ENCODE measurements at places on chromosomes 5 and 9.

- DNase-seq: no peak
These were observed 403.0 kb downstream of the HINT1 start for GRCh38 chr5:130762031-130762430.

DNA sequence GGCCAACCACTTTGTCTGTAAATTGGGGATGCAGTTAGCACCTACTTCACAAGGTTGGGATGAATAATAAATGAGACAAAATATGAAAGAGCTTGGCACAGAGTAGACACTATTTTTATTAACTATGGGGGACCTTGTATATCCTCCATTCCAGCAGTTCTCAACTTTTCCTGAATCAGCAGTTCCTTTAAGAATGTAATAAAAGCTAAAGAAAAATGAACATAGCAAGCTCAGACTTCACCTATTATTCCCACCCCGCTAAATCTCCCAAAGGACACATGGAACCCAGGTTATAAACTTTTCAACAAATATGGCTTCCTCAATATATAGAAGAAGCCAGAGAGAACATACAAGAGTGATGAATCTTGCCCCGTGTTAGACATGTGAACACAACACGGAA is 32.0 kb upstream of the TTC1 start:
- no peak for DNase-seq

DNA sequence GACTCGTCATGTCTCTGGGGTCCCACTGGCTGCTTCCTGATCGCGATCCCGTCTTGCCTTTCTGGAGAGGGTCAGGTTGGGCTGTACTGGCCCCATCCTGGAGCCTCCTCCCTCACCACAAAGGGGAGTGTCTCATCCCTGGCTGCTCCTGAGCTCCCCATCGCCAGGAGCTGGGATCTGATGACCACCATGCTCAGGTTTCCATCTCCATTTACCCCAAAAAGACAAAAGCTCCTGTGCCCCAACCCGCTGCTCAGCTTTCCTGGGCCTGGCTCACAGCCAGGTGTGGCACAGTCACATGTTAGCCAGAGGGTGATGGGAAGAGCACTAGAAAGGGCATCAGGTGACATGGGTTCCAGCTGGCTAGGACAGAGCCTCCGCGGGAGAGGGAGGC is 47.3 kb upstream of the CDKN2AIPNL start:
- no peak for DNase-seq

DNA sequence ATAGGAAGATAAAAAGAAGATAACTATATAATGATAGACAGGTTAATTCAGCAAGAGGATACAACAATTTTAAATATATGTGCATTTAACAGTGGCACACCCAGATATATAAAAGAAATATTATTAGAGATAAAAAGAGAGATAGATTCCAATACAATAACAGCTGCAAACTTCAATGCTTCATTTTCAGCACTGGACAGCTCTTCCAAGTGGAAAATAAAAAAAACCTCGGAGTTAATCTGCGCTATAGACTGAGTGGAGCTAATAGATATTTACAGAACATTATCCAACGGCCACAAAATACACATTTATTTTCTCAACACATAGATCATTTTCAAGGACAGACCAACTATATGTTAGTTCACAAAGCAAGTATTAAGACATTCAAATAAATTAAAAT is 1229.5 kb upstream of the CDH6 start:
- no peak for DNase-seq

DNA sequence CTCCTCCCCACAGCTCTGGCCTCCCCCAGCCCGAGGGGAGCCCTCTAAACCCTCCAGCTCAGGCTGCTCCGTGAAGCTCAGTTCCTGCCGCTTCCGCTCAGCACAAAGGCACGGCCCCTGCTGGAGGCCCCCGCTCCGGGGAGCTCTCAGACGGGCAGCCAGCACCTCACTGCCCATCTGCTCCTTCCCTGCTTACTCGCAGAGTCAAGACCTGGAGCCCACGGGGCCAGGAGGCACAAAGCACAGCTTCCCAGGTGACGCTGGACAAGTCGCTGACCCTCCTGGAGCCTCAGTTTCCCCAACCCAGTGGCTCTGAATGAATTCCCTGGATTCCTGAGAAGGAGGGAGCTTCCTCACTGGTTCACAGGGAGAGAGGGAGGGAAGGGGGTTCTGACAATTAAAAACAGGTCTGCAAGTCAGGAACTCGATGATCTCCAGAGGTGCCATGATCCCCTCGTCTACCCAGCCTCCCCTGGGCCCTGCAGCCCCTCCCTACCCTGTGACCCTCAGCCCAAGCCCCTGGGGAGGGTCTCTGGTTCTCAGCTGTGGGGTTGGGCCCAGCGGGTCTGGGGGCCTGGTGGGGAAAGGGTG is 36.2 kb downstream of the VAV2 start:
- DNase-seq: no peak

DNA sequence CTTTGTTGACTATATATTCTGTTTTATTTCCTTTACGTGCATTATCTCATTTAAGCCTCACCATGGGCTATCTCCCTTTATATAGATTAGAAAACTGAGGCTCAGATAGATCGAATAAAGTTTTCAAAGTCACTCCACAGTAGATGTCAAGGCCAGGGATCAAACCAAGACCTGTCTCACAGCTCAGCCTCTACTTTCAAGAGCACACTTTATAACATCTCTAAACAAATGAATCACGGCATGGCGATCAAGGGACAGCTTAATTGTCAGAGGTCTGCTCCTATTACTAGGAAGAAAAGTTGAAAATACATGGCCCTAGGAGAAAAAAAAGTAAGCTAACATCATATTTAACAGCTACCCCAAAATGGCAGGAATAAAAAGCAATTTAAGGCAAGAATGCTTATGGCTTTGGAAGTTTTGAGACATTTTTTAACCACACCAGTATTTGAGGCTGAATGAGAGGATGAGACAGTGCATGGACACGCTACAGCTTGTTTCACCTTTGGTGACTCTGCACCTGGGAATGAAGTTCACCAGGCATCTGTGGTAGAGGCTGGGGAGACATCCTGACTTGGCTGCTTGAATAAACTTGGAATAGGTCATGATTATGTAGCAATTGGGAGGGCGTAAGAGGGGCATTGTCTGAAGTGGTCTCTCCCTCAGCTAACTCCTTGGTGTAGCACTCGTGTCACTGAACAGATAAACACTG is 486.8 kb upstream of the WWC1 start:
- DNase-seq: no peak

- DNase-seq: no peak
These were observed 2.7 kb upstream of the CLPTM1L start for GRCh38 chr5:1347571-1347970.

DNA sequence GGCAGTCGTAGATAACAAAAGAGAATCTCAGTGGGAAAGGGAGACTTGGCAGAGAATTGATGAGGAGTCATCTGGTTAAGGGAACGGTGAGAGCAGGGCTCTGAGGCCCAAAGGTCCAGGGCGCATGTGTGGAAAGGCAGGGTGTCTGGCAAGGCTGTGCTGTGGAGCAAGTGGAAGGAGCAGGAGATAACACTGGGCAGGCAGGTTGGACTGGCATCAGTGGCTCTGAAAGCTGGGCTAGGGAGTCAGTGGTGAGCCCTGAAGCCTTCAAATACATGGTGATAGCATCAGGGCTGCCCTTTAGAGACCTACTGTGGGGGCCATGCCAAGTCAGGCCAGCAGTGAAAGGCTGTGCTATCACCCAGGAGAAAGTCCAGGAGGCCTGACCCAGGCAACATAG is 131.3 kb downstream of the GABBR2 start:
- DNase-seq: no peak

DNA sequence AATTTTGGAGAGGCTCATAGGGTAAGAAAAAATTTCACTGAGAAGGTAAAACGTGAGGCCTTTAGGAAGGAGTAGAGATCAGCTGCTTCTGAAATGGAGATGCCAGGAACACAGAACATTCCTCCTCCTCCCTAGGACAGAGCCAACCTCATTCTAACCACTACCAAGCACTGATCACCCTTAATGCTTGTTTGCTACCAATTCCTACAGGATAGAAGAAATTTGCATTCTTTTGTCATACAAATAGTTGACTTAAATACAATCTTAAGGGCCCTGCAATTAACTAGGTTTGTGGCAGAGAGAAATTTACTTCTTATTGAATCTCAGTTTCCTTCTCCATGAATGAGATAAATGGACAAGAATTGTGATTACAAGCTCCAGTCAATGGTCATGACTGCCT is 780.2 kb upstream of the WWC1 start:
- no peak for DNase-seq

GRCh38 chr9:129611307-129611800 is 9.5 kb downstream of the C9orf50 start:
- DNase-seq: no peak

DNA sequence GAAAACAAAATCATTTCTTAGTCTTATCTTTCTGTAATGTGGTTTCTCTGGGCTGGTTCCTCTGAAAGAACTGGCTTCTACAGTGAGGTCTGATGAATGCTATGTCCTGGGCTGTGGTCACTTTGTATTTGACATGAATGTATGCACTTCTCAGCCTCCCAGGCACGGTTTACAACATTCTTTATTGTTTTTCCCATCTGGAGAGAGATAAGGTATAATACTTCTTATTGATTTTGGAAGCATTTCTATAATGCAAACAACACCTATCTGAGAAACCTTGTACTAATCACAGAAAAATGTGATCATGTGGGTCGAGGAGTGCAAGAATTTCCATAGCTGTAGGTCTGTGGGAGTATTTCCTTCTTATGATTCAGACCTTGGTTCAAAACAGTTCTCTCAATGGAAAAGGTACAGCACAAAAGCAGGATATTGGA is 46.9 kb downstream of the ACTBL2 start:
- no peak for DNase-seq

GRCh38 chr5:104199771-104200170 is 637.2 kb upstream of the NUDT12 start:
- DNase-seq: no peak

- no peak for DNase-seq
These were observed 14.7 kb upstream of the LARP1 start for GRCh38 chr5:154740483-154740882.

DNA sequence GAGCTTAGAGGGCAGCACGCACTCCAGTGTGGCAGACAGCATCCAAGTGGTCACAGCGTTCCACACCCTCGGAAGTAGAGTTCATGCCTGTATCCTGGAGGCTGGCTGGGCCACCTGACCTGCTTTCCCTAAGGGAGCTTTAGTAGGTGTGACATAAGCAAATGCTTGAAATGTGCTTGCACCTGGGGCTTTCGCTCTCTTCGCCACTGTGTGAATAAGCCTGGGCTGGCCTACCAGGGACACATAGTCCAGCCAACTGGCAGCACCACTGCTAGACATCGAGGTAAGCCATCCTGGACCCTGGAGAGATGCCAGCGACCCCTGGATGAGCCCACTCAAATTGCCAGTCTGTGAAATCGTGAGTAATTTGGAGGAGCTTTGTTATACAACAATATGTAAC is 24.9 kb upstream of the IRX4 start:
- DNase-seq: no peak

DNA sequence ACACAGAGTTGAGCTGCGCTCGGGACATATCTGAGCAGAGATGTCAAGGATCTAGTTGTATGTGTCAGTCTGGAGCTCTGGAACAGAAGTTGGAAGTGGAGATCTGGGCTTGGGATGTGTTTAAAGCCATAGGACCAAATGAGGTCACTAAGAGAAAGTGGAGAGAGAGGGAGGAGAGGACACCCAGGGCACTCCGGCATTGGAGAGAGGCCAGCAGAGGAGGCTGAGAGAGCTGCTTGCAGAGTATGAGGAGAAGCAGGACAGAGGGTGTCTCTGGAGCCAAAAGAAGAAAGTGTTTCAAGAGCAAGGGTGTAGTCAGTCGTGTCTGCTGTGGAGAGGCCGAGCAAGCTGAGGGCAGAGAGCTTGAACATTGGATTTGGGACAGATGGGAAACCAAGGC is 34.7 kb downstream of the ARHGEF37 start:
- no peak for DNase-seq

- DNase-seq: no peak
These were observed 336.6 kb upstream of the DAB2 start for GRCh38 chr5:39761199-39761950.

DNA sequence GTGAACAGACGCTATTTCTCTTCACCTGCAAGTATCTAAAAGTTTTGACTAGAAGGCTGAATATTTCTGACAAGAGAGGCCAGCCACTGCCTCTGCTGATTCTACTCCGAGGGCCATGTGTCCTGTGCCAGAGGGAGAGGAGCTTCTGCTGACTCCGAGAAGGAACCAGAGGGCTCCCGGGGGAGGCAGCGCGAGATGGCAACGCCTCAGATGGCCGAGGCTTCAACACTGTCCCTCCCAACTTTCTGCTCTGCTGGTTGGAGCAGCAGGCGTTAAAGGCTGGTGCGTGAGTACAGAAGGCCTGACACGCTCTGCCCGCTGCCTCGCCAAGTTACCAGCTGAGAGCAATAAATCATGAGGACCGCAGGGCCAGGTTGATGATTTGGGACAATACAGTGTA is 178.8 kb downstream of the GAPVD1 start:
- no peak for DNase-seq

DNA sequence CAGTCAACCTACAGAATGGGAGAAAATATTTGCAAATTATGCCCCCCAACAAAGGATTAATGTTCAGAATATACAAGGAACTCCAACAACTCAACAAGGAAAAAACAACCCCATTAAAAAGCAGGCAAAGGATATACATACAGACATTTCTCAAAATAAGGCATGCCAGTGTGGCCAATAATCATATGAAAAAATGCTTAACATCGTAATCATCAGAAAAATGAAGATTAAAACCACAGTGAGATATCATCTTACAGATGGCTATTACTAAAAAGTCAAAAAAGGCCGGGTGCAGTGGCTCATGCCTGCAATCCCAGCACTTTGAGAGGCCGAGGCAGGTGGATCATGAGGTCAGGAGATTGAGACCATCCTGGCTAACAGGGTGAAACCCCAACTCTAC is 103.2 kb downstream of the KLHL3 start:
- no peak for DNase-seq

GRCh38 chr5:81837667-81838306 is 86.9 kb upstream of the SSBP2 start:
- DNase-seq: no peak

DNA sequence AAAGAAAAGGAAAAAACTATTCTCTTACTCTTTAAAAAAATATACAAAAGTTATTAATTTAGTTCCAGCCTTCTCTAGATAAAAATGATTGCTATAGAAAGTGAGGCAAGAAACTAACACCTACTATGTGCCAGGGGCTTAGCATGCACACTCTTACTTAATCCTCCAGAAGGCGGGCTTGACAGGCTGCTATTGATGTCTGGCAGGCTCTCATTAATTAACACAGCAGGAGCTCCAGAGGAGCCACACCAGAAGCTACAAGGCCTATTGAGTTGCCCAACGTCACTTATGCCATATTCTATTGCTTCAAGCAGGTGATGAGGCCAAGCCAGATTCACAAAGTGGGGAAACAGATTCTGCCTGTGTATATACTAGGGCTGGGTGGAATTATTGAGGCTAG is 54.6 kb upstream of the CLINT1 start:
- no peak for DNase-seq

DNA sequence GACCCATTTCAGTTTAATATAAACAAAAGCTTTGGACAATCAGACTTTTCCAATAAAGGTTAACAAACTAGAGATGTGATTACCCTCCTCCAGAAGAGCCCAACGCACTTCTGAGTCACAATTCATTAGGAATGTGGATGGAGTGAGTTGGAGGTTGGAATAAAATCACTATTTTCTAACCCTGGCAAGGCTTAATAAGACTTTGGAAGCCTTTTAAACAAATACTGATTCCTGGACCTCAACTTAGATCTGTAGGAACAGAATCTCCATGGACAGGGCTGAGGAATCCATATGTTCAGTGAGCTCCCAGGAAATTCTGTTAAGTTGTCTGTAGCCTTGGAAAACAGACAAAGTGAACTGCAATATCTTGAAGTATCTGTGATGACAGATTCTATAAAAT is 233.5 kb upstream of the ELL2 start:
- no peak for DNase-seq
